Activated CD4-positive, alpha-beta T cell treated with anti-CD3 and anti-CD28 coated beads for 36 hours (primary cell): ENCODE measurements at places on chromosomes 7 and 10. TPM values are rescaled to one million over a fixed set of nuclear protein-coding genes. Genes with fewer than 3 reads are reported as not detected.

- H3K27me3 ChIP-seq: no peaks in the 10 kb centered on the region
- H3K36me3 ChIP-seq: peaks cover 16% of the 10 kb centered on the region
- H3K4me3 ChIP-seq: peak overlapping the region; percentile 76
- peaks cover 30% of the 10 kb centered on the region for H3K4me1 ChIP-seq
These were observed 958 bp upstream of the ESYT2 start for GRCh38 chr7:158830211-158830723.

GRCh38 chr10:17872191-17873091, 63.3 kb downstream of the MRC1 start:
- no peak overlapping the region for H3K4me3 ChIP-seq
- no peak overlapping the region for H3K27ac ChIP-seq
- H3K4me1 ChIP-seq: no peaks in the 10 kb centered on the region
- H3K36me3 ChIP-seq: no peaks in the 10 kb centered on the region

DNA sequence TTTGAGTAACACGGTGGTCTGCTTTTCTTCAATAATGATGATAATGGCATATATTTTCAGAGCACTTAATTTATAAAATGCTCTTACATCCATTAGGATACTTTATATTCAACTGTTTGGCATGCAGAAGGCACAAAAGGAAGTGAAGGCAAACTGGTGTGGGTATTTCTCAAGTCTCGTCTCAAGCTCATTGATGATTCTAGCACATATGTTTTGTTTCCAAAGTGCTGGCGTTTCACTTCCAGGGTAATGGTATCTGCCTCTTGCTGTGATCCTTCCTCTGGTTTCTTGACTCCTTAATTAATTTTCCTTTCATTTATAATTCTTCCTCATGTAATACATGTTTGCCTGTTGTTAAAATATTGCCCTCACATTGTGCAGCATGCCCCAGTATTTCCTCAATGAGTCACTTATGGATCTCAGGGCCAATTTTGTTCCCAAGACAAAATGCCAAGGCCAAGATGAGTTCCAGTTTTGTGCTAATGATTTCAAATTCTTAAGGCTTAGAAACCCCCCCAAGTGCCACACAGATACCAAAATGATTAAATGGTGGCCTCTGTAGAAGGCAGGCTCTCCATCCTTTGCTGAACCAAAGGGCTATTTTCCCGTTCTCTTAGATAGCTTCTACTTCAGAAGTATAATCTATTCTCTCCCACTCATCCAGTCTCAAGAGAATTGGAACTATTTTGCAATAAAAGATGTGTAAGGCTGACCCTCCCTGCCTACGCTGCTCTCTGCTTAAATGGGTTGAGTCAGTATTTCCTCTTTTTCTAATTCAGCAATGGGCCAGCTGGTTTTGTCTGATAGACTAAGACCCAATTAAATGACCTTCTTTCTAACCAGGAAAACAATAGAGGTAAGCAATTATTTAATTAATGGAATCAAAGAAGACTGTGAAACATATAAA, 171.2 kb downstream of the ZNF365 start:
- DNase-seq: no peak
- no peaks in the 10 kb centered on the region for H3K4me1 ChIP-seq
- no peak overlapping the region for H3K27ac ChIP-seq

DNA sequence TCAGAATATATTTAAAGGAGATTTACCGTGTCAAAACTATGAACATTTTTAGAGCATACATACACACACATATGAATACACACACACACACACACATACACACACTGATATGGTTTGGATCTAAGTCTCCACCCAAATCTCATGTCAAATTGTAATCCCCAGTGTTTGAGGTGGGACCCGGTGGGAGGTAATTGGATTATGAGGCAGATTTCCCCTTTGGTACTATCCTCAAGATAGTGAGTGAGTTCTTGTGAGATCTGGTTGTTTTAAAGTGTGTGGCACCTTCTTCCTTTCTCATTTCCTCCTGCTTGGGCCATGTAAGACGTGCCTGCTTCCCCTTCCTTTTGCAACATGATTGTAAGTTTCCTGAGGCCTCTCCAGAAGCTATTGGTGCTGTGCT, 515.0 kb upstream of the ZMIZ1 start:
- no peak overlapping the region for H3K4me3 ChIP-seq
- H3K27me3 ChIP-seq: peaks cover 2% of the 10 kb centered on the region
- no peaks in the 10 kb centered on the region for H3K36me3 ChIP-seq
- H3K4me1 ChIP-seq: peaks cover 3% of the 10 kb centered on the region
- DNase-seq: no peak

DNA sequence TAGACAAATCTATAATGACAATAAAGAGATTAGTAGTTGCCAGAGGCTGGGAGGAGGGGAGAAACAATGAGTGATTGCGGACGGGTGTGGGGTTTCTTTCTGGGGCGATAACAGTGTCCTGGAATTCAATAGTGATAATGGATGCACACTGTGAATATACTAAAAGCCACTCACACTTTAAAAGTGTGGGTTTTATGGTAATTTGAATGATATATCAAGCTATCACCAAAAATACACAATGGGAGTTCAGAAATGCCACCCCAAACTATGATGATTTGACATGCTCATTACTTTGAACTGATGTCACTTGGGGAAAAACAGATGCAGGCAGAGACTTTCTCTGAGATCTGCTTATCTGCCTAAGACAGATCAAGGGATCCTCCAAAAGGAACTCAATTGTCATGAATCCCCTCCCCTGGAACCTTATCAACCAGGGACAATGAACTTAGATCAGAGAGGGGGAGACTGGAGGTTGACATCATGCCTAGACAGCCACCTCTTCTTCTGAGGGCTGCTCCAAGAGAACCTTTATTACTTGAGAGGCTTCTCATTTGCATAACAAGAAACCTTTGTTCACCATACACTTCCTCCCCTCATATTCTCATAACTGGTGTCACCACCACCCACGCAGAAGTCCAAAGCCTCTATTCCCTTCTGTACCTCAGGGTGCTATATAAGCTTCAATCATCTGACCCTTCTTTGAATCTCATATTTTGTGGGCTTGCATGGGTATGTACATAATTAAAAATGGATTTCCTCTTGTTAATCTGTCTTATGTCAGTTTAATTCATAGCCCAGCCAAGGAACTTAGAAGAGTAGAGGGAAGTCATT, 14.8 kb upstream of the ZC3HAV1 start:
- H3K4me3 ChIP-seq: no peak overlapping the region
- H3K36me3 ChIP-seq: no peaks in the 10 kb centered on the region
- peak; percentile 51 for DNase-seq
- peaks cover 37% of the 10 kb centered on the region for H3K4me1 ChIP-seq
- no peaks in the 10 kb centered on the region for H3K27me3 ChIP-seq

DNA sequence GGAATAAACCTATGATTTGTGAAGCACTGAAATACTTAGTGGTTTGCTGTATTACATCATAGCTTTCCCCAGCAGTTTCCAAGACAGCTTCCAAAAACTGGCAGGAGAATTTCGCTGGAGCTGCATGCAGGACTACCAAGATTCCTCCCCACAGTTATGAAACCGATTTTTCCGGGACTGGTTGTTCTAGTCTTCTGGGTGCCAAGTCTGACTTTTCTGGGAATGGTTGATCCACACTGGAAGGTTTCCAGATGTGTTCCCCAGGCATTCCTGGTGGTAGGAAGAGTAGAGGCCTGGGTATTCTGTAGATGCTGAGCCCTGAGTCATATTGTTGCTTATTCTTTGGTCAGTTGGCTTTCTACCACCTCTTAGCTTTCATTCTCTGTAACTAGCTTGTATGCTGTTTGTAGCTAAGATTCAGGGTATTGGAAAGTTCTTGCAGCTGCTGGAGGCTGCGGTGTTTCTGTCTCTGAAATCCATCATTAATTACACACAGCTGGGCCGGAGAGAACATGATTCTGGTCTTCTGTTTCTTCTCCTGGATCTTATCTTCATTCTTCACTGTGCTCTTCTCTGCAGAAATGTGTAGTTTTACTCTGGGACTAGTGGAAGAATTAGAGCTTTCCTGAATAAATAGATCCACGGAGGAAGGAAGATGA, 6.3 kb downstream of the ABCC2 start:
- no peak overlapping the region for H3K4me3 ChIP-seq
- H3K36me3 ChIP-seq: peaks cover 2% of the 10 kb centered on the region
- H3K4me1 ChIP-seq: no peaks in the 10 kb centered on the region
- no peak overlapping the region for H3K27ac ChIP-seq
- DNase-seq: no peak
- no peaks in the 10 kb centered on the region for H3K27me3 ChIP-seq

DNA sequence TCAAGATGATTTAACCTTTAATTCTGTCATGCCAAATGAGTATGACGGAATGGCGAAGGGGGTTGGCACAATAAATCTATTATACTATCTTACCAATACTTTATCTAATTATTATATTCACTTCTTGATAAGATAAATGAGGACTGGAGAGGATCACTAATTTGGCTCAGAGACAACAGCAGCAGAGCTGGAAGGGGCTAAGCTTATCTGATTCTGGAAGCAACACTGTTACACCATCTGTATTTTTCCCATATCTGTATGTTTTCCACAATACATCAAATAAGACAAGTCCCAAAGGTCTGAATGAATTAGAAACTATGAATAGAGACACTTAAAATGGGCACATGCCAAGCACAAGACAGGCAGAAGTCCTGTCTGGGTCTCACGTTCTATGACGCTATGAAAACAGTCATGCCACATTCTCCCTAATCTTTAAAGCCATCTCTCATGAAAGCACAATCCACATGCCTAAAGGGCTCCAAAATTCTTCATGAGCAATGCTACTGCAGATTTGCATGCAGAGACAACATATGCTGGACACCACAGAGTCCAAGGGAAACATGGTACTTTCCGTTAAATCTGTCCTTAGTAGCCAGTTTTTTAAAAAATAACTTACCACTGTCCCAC, 88.3 kb downstream of the SLC25A13 start:
- H3K36me3 ChIP-seq: peaks cover 32% of the 10 kb centered on the region
- H3K27me3 ChIP-seq: no peaks in the 10 kb centered on the region
- H3K4me1 ChIP-seq: peaks cover 8% of the 10 kb centered on the region
- H3K4me3 ChIP-seq: no peak overlapping the region
- DNase-seq: no peak

DNA sequence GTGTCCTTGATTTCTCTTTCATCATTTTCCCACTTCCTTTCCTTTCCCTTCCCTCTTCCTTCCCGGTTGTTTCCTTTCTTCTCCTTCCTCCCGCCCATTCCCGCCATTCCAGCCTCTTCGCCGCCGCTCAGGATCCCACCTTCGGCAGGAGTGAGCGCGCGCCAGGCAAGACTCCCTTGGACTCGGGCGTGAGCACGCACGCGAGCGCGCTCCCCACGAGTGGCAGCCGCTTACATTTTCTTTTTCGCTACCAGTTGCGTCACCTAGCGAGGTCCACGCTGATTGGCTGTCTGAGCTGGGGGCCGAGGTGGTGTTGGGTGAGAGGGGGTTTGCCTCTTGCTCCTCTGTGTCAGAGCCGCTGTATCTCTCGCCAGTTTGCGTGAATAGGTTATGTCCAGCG, 11.8 kb downstream of the ZAN start:
- H3K27me3 ChIP-seq: peaks cover 16% of the 10 kb centered on the region
- peak overlapping the region; percentile 37 for H3K27ac ChIP-seq
- no peaks in the 10 kb centered on the region for H3K4me1 ChIP-seq
- H3K4me3 ChIP-seq: peak overlapping the region; percentile 62
- DNase-seq: peak; percentile 40

The H2BK1 gene
- not detected for total RNA-seq

The NUDT5 gene
- total RNA-seq: 108 TPM

The PRR15 gene
- total RNA-seq: not detected

The ORC5 gene
- 25.1 TPM for total RNA-seq

The SCRN1 gene
- 3.8 TPM for total RNA-seq

The C10orf67 gene
- 0.41 TPM for total RNA-seq

The RBP4 gene
- total RNA-seq: not detected
